ENCODE measurements at places on chromosomes 4 and X.

GRCh38 chr4:162510115-162510514 lies 346.3 kb upstream of the FSTL5 start:
- DNase-seq: no peak

DNA sequence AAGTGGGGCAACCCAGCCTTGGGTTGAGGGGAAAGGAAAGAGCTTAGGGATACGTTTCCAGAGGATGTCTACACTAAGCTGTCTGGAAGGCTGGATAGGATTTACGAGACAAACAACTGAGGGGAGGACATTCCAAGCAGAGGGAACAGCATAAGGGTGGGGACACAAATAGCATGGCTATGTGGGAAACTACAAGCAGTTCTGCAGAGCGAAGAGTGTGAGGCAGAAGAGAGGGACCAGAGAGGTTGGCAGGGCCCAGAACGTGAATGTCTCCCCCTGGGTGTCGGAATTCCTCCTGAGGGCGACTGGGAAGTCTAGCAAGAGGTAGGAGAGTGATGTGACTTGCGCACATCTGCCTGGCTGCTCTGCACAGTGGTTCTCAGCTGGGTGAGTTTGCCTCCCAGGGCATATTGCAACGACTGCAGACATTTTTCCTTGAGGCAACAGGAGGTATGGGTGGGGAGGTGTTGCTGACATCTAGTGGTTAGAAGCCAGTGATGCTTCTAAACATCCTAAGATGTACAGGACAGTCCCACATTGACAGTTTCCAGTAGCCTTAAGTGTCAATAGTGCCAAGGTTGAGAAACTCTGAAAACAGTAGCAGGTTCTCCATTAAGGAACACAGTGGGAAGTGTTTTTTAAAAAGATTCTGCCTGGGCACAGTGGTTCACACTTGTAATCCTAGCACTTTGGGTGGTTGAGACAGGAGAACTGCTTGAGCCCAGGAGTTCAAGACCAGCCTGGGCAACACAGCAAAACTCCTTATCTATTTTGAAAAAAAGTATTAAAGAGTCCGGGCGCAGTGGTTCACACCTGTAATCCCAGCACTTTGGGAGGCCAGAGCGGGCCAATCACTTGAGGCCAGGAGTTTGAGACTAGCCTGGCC lies 9.2 kb downstream of the NDUFA1 start:
- peak; percentile 49 for DNase-seq

DNA sequence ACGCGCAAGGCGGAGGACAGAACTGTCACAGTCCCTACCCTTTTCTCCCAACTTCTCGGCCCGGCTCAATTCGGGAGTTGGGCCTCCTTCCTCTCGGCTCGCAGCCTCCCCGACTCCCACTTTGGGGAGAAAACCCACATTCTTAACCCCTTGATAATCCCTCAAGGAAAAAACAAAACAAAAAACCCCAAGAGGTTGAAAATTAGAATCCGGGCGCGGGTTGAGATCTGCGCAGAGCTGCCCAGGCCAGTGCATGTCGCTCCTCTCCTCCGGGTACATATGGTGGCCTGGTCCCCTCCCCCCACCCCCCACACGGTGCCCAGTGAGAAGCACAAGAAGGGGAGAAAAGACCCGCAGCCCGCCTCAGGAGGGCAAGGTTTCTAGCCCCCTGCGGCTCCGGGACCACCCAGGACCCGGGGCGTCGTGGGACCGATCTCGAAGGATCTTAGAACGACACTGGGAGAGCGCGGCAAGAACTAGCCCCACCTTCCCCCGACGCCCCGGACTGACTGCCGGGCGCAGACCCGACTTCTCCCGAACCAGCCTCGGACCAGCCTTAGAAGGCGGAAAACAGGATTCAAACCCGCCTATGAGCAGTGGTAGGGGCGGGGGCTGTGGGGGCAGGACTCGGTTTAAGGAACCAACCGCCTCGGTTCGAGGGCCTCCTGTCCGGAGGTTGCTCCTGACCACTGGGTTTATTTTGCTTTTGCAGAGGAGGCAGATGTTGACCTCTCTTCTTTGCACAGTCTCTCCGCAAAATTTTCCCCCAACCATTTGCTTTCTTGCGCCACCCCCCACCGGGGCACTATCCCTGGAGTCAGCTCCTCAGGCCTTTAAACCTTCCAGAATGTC lies 2.5 kb upstream of the PDGFRA start:
- DNase-seq: peak; percentile 52

- no peak for DNase-seq
Observed at GRCh38 chrX:139842326-139843185, 90.3 kb downstream of the ATP11C start.

DNA sequence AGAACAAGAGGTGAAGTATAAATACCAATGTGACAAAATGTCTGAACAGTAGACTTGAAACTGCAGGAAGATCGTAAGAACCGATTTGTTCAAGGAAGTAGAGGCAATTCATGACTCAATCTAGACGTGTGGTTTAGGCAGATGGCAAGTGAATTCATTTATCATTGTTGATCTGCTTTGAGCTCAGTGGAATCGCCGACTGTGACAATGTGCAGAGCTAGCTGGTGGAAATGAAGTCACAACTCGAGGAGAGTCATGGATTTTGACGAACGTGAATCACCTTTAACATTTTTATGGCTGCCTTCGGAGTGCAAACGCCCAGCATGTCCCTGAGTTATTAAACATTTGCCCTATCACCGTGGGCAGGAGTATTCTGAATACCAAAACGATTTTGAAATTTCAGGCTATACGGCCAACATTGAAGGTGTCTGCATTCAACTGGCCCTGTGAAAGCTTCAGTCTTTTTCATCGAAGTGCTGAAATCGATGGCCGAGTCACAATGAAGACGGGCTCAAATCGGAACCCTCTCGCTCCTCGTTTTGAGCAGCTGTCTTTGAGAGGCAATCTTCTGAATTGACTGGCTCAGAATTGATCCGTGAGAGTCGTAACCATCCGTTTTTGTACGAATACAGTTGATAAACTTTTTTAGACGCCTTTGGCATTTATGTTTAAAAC lies 689 bp upstream of the OGT start:
- peak; percentile 46 for DNase-seq

DNA sequence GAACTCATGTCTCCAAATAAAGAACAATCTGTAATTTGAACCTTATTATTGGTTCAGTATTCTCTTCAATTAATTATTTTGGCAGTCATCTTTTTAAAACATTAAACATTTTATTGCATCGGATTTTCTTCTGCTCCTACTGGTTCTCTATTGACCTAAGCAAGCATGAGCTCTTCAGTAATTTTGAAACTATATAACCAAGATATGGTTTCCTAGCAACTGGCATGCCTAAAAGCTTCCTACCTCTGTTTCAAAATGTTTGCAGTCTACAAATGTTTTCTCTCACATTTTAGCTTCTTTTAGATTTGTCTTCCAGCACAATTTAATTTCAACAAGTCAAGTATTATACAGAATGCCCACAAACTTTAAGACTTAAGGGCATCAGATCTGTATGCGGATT lies 371.3 kb downstream of the GPM6A start:
- DNase-seq: no peak

DNA sequence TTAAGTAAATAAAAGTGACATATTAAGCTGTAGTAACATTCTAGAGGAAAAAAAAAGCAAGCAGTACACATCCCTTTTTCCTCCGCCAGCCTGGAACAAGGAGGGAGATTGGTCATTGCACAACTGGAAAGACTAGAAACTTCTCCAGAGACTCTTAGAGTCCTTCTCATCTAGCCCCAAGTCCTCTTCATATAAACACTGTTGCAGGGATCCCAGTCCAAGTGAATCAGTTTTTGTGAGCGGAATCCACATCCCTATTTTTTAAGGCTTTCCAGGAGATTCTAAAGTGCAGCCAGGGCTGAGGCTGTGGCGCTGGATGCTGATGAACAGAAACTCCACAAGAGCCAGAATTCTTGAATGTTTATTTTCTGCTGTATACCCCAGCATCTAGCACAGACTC lies 23.8 kb downstream of the REELD1 start:
- DNase-seq: no peak

DNA sequence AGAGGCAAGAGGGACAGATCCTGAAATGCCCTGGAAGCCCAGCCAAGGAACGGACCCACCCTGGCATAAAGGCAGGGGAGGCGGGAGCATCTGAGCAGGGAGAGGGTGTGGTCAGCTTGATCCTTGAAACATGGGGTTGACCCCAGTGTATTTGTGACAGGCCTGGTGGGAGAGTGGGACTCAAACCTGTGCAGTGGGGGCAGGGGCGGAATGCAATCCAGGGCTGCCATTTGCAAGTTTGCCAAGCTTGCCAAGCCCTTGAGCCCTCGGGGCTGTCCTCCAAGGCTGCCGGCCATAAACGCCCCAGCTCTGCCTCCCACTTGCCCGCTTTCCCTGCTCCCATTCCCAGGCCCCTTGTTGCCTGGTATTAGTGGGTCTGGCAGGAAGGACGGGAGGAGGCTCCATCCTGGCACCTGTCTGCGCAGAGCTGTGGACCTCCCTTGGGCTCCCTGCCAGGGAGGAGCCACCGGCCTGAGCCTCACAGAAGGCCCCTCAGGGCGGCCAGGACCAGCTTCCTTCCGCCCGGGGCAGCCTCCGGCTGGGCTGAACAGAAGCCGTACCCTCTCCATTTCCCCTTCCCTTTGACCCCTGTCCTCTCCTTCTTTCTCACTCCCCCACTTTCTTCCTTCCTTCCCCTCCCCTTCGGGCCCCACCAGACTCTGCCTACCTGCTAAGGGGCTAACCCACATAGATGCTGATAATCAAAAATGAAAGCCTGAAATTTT lies 661 bp downstream of the S100P start:
- DNase-seq: no peak

DNA sequence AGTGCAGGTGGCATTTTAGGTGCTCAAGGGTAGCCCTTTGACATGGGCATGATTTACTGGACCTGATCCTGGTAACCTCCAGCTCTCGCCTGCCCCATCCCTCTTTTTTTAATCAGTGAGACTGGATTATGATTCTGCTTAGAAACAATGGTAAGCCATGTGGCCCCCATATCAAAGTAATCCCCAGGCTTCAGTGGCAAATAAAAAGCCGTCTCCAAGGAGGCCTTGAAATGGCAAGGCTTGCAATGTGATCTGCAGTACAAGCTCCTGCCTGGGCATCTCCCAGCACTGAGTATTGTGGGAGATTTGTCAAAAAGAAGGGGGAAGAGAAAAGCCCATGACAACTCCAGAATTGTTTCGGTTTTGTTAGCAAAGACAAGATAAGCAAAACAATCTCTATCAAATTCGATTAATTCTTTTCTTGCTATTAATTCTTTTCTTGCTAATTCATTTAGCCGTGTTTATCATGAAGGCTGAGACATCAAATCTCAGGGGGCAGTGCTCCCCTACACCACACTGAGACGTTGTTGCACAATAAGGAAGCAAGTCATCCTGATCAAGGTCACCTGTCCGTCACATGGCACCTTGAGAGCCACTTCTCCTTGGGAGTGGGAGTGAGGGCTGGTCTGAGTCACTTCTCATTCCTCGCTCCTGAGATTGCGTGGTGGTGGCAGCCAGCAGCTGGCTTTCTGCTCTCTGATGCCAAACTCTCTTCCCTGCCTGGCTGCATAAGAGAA lies 312.7 kb upstream of the GATB start:
- peak; percentile 70 for DNase-seq

DNA sequence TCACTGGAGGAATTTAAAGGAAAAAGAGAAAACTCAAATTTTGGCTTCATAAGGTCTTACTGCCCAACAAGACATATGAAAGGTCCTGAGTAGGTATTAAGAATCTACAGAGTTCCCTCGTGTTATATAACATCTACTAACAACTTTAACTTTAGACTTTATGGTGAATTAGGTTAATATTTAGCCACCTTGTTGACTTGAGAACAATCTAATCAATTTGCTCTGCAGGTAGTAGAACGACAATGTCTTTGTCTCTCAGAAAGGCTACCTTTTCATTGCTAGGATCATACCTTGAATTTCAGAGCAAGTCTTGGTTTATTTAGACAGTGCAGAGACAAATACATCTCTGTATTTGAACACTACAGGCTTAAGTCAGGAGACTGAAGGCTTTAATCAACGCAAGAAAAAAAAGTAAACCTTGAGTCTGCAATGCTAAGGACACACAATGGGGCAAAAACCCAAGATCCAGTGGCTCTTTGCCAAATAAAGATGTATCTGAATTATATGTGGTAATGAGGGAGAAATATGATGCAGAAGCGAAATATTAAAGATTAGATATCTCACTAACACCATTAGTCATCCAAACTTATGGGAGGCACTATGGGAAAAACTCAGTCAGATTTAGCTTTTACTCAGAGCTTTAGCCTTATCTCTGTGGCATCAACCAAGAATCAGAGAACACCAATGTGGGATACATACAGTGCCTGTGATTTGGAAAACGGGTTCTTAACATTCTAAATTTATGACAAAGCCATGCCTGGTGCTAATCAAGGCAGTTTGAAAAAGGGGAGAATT lies 93.6 kb upstream of the FTHL17 start:
- no peak for DNase-seq

- no peak for DNase-seq
Observed at GRCh38 chrX:8273451-8273895, 102.4 kb upstream of the VCX2 start.

DNA sequence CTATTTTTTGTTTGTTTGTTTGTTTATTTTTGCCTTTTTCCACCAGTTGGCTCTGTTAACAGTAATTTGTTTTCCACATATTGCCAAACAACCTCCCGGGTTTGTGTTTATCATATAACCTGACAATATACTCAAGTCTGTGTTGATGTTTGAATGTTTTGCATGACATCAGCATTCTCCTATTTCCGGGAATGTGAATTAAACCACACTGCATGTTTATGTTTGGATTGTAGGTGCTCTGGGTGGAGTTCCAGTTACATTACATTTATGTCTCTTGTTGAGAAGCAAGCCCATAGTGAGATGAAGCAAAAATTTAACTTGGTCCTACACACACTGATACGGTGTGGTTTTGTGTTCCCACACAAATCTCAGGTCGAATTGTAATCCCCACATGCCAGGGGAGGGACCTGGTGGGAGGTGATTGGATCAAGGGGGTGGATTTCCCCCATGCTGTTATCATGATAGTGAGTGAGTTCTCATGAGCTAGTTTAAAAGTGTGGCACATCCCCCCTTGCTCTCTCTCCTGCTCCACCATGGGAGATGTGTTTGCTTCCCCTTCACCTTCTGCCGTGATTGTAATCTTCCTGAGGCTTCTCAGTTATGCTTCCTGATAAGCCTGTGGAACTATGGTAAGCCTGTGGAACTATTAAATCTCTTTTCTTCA lies 54.4 kb upstream of the CLNK start:
- DNase-seq: no peak

GRCh38 chrX:125439194-125439849 lies 119.7 kb downstream of the TEX13C start:
- no peak for DNase-seq

- DNase-seq: peak; percentile 64
Observed at GRCh38 chrX:13778916-13779315, 38.0 kb downstream of the GPM6B start.

GRCh38 chr4:95548738-95549245 lies at the start of gene UNC5C:
Gene UNC5C, minus strand, starts transcription at chr4:95548973.
- no peak for DNase-seq

All from inflammatory macrophage (primary cell).